ENCODE measurements at places on chromosomes 12 and 14.

GRCh38 chr12:107818984-107819383 is 44.5 kb downstream of the ASCL4 start:
- no peak for DNase-seq

DNA sequence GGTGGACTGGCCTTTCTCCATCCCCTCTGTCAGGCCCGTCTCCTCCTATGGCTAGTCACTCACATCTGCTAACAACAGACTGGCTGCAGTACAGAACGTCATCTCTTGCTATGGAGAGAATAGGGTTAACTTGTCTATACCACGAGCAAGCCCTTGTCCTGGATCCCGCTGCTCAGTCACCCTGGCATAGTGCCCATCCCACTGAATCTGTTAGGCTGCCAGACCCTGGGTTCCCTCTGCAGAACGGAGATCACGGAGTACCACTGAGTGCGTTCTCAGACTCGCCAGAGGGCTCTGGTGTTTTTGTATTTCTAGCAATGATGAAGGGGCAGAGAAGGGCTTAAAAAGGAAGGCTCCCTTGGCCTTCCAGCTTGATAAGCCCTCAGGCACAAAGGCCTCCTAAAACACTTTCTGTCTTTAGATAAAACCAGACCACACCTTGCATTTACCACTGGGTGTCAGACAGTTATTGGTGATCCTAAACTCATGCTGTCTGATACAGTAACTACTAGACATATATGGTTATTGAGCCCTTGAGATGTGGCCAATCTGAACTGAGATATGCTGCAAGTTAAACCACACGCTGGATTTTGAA is 6.3 kb upstream of the NRIP2 start:
- peak; percentile 43 for DNase-seq

DNA sequence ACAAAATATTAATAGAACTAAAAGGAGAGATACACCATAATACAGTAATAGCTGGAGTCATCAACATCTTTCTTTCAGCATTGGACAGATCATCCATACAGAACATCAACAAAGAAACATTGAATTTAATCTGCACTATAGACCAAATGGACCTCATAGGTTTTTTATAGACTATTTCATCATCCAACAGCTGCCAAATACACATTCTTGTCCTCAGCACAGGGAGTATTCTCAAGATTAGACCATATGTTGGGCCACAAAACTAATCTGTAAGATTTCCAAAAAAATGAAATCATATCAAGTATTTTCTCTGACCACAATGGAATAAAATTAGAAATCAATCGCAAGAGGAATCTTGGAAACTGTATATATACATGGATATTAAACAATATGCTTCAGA is 86.9 kb downstream of the FSCB start:
- no peak for DNase-seq

- no peak for DNase-seq
Measured at GRCh38 chr14:92846162-92846897, 52.2 kb downstream of the GOLGA5 start.

GRCh38 chr12:1469070-1469469 is 125.3 kb downstream of the FBXL14 start:
- no peak for DNase-seq

DNA sequence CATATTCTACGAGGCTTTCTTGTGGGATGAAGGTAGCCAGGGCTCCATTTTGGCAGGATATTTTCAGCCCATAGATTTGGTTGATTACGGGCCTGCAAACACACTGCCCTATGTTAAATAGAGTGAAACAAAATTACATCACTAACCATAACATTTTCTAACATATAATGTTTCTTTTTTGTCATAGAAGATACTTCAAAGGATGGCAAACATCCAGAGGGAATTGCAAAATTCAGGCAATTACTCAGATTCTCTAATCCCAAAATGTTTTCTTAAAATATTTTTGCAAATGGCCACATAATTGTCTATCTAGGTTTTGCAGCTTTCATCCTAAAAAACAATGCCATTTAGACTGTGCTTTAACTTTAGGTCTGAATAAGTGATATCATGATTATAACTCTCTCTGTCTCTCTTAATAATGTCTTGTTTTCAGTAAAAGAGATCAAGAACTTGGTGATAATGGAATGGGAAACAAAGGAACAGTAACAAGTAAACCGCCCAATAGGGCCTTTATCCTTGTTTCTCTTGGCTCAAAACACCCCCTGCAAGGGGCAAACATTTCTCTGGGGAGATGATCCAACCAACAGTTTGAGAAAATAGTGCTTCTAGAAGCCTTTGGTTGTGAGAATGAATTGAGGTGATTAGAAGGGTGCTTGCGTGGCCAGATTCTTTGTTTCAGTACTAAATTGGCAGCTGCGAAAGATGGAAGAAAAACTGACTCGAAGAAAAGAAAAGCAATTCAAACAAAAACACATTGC is 54.4 kb upstream of the BTG1 start:
- DNase-seq = no peak

GRCh38 chr14:100486025-100486828 is 101.0 kb downstream of the BEGAIN start:
- DNase-seq = peak; percentile 99

DNA sequence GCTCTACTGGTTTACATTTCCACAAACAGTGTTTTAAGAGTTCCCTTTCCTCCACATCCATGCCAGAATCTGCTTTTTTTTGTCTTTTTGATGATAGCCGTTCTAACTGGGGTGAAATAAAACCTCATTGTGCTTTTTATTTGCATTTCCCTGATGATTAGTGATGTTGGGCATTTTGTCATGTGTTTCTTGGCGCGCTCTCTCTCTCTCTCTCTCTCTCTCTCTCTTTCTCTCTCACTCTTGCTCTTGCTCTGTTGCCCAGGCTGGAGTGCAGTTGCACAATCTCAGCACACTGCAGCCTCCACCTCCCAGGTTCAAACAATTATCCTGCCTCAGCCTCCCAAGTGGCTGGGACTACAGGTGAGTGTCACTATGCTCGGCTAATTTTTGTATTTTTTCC is 9.6 kb upstream of the MIS18BP1 start:
- no peak for DNase-seq

DNA sequence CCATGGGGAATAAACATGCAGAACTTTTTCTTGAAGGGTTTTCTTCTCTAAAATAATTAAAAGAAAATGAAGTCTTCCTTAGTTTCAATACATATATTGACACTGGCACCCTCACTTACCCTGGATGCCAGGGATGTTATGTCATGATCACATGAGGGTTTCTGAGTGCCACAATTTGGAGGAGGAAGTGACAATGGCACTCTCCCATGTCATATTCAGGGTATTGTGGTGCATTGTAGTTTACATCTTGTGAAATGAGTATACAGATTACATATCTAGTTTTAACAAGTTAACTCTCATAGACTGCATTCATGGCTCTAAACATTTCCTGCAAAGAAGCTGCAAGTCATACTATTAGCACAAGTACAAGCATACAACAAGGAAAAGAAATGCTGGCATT is 37.7 kb downstream of the CCDC177 start:
- no peak for DNase-seq

DNA sequence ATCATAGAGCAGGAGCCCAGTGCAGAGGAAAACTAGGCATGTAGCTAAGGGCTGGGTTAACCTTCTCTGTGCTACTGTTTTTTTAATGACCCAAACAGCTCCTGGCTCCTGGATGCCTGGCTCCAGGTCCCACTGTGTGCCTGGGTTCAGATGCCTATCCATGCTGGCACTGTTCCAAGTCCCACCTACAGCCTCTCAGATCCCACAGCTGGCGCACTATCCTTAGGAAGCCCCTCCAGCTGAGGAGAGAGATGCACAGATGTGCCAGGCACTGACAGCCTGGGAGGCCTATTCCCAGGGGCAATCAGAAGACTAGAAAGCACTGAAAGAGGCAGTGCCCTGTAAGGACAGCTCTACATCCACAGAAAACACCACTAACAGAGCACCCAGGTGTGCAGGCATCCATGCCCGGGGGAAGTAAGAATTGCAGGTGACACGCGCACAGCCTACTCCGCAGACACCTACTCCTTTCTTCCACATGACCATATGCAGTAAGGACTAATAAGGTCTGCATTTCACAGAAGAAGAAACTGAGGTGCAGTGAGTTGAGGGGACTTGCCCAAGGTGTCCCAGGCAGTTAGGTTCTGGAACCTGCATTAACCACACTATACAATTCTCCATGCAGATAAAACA is 51.2 kb downstream of the PITPNM2 start:
- peak; percentile 77 for DNase-seq

DNA sequence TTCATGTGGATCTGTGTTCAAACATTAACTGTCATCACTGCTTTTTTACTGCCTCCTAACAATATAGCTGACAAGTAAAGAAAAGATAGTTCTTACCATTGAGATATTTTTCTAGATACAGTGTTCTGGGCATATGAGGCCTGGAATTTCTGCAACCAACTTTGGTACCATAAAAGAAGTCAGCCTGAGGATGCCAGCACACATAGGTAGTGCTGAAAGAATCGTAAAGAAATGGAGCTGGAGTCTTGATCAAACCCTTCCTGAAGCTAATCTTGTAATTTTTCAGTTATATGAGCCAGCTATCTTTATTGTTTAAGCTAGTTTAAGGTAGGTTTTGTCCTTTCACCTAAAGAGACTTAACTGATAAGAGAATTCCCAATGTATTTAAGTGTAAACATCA is 11.3 kb downstream of the ERG28 start:
- no peak for DNase-seq

DNA sequence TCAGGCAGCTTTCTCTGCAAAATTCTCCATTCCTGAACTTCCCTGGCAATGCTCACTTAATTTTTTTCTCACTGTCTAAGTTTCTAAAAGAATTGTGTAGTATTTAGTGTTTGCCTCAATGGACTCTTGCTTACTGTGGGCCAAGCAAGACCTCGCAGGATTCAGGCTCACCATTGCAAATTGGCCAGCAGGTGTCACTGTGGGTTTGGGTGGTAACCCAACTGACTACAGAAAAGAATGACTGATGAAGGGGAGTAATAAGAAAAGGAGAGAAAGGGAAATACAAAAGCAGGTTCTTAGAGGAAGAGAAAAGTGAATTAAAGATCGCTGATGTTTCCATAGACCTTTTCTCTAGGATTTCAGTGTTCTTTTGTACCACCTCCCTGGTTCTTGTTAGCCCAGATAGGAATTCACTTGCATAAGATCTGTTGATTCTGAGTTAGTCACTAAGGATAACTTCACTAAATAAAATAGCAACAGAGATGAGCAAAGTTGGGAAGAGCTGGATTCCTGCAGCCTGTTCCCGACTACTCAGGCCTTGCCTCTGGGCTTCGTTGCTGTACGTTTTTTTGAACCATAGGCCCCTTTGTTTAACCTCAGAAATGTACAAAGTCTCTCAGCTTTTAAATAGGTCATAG is 386.5 kb upstream of the DDHD1 start:
- peak; percentile 84 for DNase-seq

- no peak for DNase-seq
Measured at GRCh38 chr14:36505892-36506731, 13.9 kb downstream of the NKX2-1 start.

- no peak for DNase-seq
Measured at GRCh38 chr12:113829212-113829611, 136.9 kb downstream of the RBM19 start.

GRCh38 chr14:61653507-61653906 is 41.8 kb upstream of the HIF1A start:
- DNase-seq = peak; percentile 44

DNA sequence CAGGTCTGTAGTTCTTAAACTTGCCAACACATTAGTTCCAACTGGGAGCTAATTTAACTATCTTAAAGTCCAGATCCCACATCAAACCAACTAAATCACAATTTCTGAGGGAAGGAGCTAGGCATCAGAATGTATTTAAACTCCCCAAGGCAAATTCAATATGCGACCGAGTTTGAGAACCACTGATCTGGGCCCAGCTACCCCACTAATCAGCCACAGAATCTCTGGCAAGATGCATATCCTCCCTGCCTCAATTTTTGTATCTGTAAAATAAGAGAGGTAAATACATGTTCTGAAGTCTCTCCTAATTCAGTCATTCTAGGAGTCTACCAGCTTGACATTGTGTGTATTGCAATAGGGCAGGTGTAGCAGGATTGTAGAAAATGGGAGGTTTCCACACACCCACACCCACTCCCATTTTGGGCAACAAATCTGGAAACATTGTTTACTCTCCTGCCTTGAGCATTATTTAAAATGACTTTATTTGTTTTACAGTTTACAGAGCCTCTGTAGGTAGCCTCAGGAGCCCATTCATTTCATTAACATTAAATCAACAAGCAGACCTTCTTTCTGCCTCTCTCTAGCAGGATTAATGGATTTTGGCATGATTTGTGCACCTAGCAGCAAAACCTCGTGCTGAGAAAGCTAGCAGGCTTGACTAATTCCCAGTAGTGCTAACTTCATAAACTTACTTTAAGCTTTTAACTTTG is 15.6 kb downstream of the LGR5 start:
- DNase-seq = no peak

DNA sequence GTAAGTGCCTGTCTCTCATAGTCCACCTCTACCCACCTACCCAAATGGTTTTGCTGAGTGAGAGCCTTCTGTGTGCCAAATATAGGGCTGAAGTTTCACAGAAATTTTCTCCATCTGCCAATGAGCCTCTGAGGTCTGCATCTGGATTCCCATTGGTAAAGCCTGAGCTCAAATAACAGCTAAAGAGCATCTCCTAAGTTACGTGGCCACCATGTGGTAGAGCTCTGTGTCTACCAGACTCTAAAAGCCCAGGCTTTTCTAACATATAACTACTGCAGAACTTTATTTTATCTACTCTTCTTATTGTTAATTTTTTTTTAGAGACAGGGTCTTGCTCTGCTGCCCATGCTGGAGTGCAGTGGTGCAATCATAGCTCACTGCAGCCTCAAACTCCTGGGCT is 16.0 kb downstream of the AMDHD1 start:
- DNase-seq = peak; percentile 24

DNA sequence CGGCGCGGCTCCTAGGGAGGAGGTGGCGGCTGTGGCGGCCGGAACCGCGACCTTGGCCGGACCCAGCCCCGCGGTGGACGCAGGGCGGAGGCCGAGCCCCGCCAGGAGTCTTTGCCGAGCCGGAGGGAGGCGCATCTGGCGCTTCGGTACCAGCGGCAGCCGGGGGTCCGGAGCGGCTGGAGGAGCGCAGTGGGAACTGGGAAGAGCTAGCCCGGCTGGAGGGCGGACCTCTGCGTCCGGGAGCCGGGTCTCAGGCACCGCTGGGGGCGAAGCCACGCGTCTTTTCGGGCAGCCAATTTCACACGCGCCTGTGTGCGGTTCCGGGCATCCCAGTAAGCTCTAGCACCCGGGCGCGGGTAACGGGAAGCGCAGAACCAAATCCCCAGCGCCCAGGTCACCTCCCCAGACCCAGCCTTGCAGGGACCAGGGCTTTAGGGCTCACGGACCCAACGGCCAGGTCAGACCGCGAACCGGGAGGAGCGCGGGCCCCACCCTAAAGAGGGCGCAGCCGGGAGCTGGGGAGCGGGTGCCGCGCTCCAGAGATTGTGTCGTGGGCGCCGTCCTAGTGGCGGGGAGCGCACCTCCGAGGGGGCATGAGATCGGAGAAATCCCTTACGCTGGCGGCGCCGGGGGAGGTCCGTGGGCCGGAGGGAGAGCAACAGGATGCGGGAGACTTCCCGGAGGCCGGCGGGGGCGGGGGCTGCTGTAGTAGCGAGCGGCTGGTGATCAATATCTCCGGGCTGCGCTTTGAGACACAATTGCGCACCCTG is 89.4 kb downstream of the GALNT8 start:
- DNase-seq = no peak
